Activated CD8-positive, alpha-beta memory T cell treated with anti-CD3 and anti-CD28 coated beads for 48 hours (primary cell): ENCODE measurements at places on chromosomes 7 and 10.

- DNase-seq = no peak
These were observed 223.3 kb downstream of the LRMDA start for GRCh38 chr10:75654772-75655171.

DNA sequence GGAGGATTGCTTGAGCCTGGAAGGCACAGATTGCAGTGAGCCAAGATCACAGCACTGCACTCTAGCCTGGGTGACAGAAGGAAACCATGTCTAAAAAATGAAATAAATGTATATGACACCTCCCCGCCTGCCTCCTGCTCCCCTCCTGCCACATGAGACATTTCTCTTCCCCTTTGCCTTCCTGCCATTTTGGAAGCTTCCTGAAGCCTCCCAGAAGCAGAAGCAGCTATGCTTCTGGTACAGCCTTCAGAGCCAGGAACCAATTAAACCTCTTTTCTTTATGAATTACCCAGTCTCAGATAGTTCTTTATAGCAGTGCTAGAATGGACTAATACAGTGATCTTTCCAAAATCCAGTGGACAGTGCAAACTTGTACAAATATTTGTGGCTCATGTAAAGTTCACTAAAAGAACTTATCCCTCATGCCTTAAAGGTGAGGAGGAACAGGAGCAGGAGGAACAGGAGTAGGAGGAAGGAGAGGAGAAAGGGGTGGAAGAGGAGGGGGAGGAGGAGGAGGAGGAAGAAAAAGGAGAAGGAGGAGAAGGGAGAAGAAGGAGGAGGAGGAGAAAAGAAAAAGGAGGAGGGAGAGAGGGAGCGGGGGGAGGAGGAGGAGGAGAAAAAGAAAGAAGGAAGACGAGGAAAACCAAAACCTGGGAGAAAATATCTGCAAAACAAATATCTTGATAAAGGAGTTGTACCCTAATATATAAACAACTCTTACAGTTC lies 2.8 kb upstream of the ABI1 start:
- DNase-seq = no peak

DNA sequence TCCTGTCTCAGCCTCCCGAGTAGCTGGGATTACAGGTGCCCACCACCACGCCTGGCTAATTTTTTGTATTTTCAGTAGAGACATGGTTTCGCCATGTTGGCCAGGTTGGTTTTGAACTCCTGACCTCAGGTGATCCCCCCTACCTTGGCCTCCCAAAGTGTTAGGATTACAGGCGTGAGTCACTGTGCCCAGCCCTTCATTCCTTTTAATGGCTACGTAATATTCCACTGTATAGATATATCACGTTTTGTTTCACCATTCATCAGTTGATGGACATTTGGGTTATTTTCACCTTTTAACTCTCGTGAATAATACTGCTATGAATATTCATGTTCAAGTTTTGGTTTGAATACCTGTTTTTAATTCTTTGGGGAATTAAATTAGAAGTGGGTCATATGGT lies 44.6 kb upstream of the CYCS start:
- DNase-seq = no peak

GRCh38 chr7:158016180-158017097 lies 571.2 kb downstream of the PTPRN2 start:
- no peak for DNase-seq

GRCh38 chr7:21548491-21548890 lies 5.7 kb downstream of the DNAH11 start:
- DNase-seq = no peak

GRCh38 chr10:109430043-109430760 lies 493.1 kb downstream of the XPNPEP1 start:
- DNase-seq = no peak

- no peak for DNase-seq
These were observed 9.0 kb upstream of the HSPB1 start for GRCh38 chr7:76293407-76293901.

DNA sequence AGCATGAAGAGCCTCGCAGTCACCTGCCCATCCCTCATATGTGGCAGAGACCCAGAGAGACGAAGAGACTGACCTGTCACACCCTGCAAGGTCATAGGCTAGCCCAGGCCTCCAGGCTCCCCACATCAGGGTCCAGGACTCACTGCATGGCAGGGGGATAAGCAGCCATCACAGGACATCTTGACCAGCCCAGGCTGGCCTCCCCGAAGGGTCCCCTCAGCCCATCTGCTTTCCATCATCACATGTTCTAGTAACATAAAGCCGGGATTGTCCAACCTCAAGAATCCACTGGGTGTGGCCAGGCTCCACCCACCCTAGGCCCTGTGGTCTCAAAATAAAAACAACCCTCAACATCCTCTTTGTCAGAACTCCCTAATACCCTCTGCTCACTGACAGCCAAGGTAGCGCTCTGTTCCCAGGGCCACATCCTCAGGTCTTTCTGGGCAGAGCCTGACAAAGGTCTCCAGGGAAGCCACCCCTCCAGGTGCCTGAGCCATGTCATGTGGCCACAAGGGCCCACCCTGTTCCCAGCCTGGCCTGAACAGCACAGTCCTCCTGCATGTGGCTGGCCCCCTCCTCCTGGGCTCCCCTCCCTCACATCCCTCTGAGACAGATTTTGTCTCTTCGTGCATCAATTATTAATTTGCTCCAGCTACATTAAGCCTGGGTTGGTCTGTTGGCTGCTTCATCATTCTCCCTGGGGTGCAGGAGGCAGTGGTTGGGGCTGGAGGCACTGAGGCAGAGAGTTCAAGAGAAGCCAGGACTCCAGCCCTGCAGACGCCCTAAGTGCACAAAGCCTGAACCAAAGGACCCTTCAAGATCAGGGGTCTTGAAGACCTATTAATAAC lies 131.8 kb upstream of the UNC5B start:
- no peak for DNase-seq

GRCh38 chr10:17113889-17114540 lies 15.6 kb downstream of the CUBN start:
- no peak for DNase-seq

- no peak for DNase-seq
These were observed 477.5 kb upstream of the ADARB2 start for GRCh38 chr10:2214805-2215204.

GRCh38 chr10:105387971-105388370 lies 746.9 kb downstream of the SORCS3 start:
- no peak for DNase-seq

- peak; percentile 13 for DNase-seq
These were observed 28.6 kb downstream of the SMKR1 start for GRCh38 chr7:129530795-129531391.

DNA sequence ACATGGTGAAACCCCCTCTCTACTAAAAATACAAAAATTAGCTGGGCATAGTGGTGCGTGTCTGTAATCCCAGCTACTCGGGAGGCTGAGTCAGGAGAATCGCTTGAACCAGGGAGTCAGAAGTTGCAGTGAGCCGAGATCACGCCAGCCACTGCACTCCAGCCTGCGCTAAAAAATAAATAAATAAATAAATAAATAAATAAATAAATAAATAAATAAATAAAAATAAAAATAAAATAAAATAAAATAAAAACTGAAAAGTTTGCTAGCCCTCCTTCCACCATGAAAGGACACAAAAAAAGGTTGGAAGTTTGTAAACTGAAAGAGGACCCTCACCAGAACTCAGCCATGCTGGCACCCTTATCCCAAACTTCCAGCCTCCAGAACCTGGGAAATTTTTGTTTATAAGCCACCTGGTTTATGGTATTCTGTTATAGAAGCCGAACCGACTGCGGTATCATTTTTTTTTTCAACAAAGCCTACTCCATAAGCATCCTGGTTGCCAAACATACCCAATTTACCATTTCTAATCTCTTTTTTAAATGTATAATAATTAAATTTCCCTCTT lies 448.2 kb downstream of the SEMA3D start:
- no peak for DNase-seq

DNA sequence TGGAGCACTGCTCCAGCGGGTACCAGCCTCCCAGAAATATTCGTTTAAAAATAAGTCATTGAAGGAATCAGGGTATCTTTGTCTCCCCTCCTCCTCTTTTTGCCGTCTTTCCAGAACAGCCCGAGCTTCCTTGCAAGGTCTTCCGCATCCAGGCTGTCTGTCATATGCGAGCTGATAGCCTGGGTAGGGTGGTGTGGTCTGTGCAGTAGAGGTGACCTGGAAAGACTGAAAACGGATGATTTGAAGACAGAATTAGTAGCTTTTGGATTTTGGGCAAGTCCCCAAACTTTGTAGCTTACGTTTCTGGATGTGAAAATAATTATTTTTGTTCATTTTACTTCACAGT lies 480 bp downstream of the VPS50 start:
- DNase-seq = no peak

- DNase-seq = no peak
These were observed 41.2 kb downstream of the CALML3 start for GRCh38 chr10:5565671-5566581.

DNA sequence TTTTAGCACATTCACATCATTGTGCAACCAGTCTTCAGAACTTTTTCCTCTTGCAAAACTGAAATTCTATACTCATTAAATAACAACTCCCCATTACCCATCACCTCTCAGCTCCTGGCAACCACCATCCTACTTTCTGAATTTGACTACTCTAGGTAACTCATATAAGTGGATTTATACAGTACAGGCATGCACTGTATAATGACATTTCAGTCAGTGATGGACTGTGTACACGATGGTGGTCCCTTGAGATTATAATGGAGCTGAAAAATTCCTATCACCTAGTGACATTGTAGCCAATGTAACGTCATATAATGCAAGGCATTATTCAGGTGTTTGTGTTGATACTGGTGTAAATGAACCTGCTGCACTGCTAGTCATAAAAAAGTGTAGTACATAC lies 60.1 kb downstream of the BTRC start:
- DNase-seq = no peak

GRCh38 chr10:4241724-4242345 lies 456.8 kb upstream of the KLF6 start:
- no peak for DNase-seq

- no peak for DNase-seq
These were observed 162.8 kb upstream of the CSTF2T start for GRCh38 chr10:51862149-51862548.

DNA sequence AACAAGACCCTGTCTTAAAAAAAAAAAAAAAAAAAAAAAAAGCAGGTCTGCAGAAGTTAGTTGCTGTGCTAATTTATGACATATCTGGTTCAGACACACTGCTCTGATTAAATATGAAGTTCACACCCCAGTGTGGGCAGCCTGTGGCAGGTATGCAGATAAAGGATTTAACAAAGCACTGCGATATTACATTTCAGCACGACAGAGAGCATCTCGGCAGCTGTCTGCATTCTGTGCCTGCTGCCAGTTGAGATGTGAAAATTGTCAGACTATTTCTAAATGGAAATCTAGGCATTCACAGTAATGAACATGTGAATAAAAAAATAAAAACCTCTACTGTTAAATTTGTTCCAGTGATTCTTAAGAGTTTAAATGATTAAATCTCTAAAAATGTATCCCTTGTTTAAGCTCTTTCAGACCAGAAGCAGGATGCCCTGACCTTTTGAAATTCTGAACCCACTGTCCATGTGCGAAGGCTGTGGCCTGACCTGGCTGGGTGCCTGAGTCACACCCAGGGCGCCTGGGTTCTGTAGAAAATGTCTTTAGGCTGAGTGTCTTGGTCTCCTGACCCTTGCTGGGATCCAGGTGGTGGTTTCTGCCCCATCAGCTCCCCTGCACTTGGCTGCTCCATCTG lies 272.9 kb downstream of the WDR37 start:
- no peak for DNase-seq

- DNase-seq = no peak
These were observed 146.3 kb downstream of the SEMA3E start for GRCh38 chr7:83502636-83503035.

GRCh38 chr10:82867056-82867455 lies 992.1 kb downstream of the NRG3 start:
- no peak for DNase-seq

- DNase-seq = peak; percentile 75
These were observed at the start of gene ZNF518A for GRCh38 chr10:96129387-96130325. TSS of gene ZNF518A (plus strand) at chr10:96130297. CDS start at chr10:96156323, 26,026 bp downstream.

DNA sequence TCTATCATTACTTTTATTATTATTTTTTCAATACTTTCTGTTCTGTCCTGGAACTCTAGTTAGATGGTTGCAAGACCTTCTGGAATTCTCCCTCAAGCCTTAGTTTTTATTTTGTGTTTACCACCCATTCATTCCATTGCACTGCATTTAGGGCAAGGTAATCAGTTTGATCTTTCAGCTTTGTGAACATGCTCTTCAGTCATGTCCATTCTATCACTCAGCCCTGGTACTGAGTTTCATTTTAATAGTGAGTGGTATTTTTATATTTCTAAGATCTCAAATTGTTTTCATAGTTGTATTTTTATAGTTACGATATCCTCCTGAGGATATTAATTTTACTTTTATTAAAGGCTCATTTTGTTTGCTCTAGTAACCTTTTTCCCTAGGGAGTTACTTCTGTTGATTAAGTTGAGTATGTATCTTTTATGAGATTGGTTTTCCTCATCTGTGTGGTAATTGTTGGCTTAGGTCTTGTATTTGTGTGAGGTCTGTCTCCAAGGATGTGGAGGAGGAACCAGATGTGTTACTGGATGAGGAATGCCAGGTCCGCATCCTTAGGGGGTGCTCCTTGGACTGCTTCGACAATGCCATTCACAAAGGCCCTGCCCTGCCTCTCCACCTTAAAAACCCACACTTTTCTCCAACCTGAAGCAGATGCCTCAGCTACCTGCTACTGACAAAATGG lies 46.7 kb upstream of the RAB18 start:
- no peak for DNase-seq

GRCh38 chr7:41219276-41219675 lies 483.6 kb downstream of the INHBA start:
- DNase-seq = no peak

DNA sequence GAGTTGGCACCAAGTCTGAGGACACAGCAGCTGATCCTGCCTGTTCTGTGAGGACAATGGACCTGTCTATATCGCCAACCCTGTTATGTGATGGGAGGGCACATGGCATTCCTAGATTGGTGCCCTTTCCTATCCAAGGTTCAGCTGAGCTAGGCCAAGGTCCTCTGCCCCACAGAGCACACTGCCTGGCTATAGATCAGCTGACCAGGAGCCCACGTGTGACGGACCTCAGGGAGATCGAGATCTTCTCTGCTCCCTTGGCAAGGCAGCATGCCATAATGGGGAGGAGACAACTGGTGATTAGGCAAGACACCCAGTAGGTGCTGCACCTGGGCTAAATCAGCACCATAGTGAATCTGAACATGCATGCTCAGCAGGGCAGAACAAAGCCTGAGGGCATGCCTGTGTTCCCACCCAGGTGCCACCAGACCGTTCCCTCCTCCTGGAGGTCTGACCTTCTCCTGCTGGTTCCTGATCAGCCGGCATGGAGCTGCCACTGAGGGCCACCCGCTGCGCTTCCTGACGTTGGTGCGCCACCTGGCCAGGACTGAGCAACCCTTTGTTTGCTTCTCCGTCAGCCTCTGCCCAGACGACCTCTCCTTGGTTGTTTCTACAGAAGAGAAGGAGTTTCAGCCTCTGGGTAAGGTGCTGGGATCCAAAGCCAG lies 93.7 kb downstream of the WDFY4 start:
- DNase-seq = no peak

- no peak for DNase-seq
These were observed 2.9 kb upstream of the ADAM8 start for GRCh38 chr10:133279326-133280226.

GRCh38 chr10:58797356-58797755 lies 284.7 kb downstream of the BICC1 start:
- DNase-seq = no peak
